ENCODE measurements at places on chromosomes 12 and 14. TPM values are rescaled to one million over a fixed set of nuclear protein-coding genes. Genes with fewer than 3 reads are reported as not detected.

CIROP gene
- total RNA-seq: not detected

DNA sequence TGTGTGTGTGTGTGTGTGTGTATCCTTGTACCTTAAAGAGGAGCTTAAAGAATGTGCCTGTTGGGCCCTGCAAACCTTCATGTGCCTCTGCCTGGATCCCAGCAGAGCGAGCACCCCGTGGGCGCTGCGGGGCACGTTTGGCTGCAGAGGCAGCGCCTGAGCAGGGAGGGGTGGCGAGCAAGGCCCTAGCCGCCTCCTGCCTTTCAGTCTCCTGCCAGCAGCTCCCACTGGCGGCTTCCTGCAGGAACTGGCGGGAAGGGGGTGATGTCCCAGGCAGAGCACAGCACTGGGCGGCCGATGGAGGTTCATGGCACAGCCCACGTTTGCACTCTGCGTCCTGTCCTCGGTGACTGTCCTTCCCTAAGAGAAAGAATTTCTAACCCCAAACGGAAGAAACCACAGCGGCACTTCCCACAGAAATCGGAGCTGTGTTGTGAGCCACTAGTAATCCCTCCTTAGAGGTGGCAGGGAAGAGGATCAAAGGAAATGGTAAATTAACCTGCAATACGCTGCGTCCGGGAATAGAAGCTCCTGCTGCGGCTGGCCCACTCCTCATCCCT is 19.8 kb downstream of the ZBTB42 start:
- peak; percentile 47 for DNase-seq

LAG3 gene
- 1.4 TPM for total RNA-seq

DNA sequence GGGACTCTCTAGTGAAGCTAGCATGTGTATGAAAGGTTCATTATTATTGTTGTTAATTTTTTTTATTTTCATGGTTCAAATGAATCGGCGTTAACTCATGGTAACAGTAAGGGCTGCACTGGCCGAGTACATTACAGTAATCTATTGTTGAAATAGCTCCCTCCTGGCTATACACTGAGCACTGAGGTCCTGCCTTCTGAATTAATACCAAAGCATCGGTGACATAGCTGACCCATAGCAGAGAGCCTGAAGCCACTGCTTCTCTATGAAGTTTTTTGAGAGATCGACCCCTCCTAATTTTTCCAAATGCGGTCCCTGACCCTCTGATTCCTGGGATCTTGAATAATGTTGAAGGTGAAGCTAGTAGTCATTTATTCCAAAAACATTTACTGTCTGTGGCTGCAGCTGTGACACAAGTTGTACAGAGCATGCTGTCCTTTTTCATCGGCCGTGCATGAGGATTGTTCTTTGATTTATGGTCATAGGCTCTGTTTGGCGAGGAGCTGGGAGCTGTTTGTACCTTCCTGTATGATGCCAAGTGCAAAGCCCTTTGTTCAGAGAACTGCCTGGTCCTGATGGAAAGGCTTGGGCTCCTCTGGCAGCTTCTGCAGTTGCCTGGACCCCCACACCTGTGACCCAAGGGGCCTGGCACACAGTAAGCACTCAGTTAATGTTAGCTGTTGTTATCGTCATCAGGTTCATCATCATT is 486.5 kb downstream of the EGLN3 start:
- DNase-seq: no peak

TAC3 gene
- total RNA-seq: 0.52 TPM

GRCh38 chr12:22874151-22874550 is 249.2 kb downstream of the ETNK1 start:
- DNase-seq: no peak

DNA sequence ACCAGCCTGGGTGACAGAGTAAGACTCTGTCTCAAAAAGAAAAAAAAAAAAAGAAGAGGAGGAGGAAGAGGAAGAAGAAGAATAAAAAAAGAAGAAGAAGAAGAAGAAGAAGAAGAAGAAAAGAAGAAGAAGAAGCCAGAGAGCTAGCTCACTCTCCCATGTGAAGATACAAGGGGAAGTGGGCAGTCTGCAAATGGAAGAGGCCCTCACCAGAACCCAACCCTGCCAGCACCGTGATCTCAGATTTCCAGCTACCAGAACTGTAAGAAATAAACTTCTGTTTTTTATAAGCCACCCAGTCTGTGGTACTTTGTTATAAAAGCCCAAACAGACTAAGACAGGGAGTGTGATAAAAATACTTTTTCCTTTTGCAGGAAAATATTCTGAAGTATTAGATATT is 130.7 kb downstream of the ETNK1 start:
- no peak for DNase-seq

DNA sequence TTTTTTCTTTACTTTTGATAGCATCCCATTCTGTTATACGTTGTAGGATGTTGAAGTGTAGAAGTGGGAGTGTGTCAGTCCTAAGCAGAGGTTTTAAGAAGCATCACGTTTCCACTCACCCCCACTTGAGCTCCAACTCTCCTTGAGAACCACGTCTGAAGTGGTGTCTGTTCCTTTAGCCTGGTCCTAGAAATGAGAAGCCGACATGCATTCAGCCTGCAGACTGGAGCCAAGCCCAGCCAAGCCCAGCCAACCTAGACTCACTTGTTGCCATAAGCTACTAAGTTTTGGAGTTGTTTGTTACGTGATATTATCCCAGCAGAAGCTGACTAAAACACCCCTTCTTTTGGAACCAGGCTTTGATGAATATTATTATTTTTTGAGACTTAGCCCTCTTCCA is 4.4 kb upstream of the ELK3 start:
- DNase-seq: no peak

RNASE7 gene
- 22.1 TPM for total RNA-seq

TDRD9 gene
- 8.7 TPM for total RNA-seq

DNA sequence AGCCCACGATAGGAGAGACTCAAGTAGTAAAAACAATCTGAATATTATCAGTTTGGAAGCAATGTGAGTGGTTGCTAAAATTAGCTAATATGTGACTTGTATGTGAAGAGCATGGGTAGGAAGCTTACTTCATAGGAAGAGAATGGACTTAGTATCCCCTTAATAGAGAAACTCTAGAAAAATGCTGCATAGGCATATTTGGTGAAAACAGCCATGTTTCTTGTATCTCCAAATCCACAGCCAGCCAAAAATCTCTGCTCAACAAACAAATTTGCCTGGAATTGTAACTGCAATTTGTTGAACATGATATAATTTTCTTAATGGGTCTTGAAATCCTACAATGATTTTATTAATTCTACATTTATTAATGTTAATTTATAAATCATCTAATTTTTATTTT is 1252.9 kb upstream of the TMEM132C start:
- DNase-seq: no peak

MAP1LC3B2 gene
- 0.46 TPM for total RNA-seq

DNA sequence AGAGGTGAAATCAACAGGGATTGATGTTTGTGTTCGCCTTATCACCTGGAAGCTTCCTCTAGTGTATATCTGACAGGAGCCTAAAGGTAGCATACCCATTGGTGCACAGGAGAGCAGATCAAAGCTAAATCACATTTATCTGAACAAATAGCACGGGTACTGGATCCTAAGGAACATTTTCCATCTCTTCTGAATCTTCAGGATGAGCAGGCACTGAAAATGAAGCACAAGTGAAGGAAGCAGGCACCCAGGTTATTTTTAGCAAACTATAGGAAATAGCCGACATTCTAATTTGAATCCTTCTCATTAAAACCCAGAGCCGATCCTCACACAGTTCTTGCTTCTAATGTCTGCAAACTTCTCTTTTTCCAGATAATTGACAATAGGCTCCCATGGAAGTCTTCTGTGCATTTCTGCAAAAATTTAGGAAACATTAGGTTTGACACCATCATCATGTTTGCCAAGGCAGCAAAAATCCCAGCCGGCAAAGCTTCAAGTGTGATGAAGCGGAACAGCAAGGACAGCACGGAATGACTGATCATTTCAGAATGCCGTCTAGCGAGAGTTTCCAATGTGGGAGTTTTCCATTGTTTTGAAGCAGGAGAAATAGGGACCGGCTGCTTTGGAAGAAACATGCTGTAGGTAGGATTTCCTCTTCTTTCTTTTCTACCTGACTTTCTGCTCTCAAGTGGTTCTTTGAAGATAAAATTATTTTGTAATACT is 24.3 kb upstream of the RGS6 start:
- DNase-seq: no peak

KRT79 gene
- total RNA-seq: not detected

FAM186B gene
- 0.32 TPM for total RNA-seq

DNA sequence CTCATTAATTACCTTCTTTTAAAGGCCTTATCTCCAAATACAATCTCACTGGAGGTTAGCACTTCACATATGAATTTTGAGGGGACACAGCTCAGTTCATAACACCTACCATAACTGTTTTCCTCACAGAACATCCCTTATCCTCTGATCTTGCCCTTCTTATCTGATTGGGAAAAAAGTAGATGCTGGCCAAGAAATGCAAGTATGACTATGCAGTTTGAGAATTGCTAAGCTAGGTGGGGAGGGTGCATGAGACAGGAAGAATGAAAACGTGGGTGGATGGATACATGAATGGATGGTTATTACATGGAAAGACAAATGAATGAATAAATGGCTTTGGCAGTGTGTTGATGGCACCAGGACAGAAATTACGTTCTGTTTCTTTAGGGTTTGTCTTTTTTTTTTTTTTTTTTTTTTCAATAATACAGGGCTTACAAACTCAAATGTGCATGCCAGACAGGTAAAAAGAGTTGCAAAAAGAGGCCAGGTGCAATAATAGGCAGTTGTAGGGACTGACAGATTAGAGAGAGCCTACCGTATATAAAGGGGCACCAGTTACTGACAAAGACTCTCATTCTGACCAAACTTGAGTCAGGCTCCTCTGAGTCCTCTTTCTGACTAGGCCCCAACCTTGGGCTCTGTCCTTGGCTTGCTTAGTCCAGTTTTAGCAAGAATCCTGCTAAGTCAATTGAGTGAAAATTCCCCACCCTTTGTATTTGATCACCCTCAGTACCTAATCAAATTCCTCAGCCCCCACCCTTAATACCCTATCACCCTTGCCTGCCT is 304.9 kb downstream of the ZFP36L1 start:
- DNase-seq: no peak

- DNase-seq: no peak
Observed at GRCh38 chr12:127060310-127060847, 1206.6 kb upstream of the TMEM132C start.

DNA sequence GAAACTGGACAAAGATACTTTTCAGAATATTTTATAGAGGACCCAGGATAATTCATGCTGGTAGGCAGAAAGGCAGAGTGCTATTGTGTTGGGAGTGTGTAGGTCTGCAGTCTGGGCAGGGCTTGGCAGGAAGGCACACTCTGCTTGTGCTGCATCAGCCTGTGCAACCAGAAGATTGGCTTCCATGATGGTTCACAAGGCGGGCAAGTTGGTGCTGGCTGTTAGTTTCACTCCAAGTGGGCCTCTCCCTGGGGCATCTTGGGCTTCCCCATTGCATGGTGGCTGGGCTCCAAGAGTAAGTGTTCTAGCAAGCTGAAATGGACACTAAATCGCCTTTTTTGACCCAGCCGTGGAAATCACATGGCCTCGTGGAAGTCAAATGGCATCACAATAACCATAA is 1.8 kb upstream of the UBE2N start:
- DNase-seq: no peak

NRXN3 gene
- 20.3 TPM for total RNA-seq

DNA sequence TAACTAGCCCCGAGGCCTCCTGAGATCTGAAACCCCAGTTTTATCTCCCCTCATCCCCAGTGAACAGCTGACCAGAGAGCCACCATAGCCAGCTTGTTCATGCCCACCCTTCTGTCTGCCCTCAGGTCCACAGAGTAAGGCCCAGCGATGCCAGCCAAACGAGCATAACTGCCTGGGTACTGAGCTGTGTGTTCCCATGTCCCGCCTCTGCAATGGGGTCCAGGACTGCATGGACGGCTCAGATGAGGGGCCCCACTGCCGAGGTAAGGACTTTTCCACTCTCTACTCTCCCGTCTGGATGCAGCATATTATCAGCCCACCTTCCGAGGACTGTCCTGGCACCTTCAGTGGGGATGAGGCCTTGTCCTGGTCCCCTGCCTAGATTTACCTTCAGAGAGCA is 6.2 kb downstream of the LRP1-AS start:
- no peak for DNase-seq

GRCh38 chr12:15830538-15830937 is 41.4 kb upstream of the EPS8 start:
- no peak for DNase-seq

DNA sequence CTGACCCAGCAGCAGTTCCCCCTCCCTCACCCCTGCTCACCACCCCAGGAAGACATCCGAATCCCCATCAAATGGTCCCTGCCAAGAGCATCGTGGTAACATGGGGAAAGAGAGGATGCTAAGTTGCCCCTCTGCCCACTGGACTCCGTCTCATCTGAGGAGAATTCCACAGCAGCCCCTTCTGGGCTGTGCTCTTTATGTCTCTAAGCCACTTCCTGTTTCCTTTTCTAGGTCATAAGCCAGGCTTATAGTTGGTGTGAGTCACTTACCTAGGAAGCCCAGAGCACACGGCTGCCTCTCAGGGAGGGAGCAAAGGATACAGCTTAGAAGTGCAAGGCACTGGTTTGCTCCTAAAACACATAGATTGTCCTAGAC is 76.0 kb downstream of the VCPKMT start:
- DNase-seq: no peak

DNA sequence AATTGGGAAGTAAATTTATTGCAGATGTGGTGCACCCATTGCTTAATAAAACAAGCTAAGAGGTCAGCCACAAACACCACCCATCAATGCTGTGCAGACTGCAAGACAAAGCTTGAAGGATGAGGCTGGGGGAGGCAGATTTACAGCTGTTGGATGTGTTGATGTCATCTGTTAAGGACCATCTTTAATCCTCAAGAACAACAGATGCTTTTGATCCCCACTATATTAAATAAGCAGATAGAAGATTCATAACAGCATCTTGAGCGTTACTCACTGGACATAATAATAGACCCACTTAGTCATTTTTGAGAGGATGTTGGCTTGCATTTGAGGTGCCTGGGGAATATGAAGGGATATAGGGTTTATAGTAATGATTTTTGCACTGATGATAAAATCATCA is 58.8 kb downstream of the GPR68 start:
- DNase-seq: no peak

DNA sequence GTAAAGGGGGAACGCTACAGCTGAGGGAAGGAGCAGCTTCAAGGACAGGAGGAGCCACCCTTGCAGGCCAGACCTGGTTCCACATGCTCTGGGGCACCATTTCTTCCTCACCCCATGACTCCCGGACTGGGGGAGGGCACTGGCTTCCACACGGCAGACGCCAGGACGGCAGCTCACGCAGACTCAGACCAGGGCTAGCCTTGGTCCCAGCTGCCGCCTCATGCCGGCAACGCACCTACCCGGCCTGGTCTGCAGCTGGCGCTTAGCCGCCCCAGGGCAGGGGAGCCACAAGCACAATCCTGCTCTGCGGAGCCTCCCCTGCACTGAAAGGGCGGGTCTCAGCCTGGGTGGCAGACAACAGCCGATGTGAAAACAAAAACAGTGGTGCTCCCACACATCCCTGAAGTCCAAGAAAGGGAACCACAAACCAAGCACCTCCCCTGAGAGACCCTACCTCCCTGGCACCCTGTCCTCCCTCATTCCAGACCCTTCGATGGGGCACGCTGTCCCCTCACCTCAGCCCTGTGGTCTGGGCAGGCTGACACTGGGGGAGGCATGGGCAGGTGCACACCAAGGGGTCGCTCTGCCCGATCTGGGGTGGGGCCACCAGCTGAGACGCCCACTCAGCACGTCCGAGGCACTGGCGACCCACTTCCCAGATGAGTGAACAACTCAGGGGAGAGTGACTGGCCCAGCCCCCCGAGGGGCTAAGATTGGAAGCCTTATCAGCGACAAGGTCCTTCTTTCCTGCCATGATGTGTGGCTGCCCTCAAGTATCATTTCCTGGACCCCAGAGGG is 65.0 kb downstream of the CHGA start:
- no peak for DNase-seq

- DNase-seq: no peak
Observed at GRCh38 chr12:70070494-70071007, 172.7 kb upstream of the CNOT2 start.

FOXN4 gene
- total RNA-seq: not detected

ACSM4 gene
- total RNA-seq: not detected
